ENCODE measurements at places on chromosomes 12 and 14. TPM values are rescaled to one million over a fixed set of nuclear protein-coding genes. Genes with fewer than 3 reads are reported as not detected.

The LGR5 gene
- not detected for total RNA-seq

The DENND5B gene
- 0.19 TPM for total RNA-seq

The KLHL33 gene
- not detected for total RNA-seq

The ZNF385A gene
- total RNA-seq = 1.2 TPM

The NTF3 gene
- total RNA-seq = not detected

The POTEM gene
- total RNA-seq = not detected

The PTPN11 gene
- 173 TPM for total RNA-seq

The FKBP4 gene
- total RNA-seq = 300 TPM

The AQP6 gene
- not detected for total RNA-seq

The BCL2L2 gene
- 5.6 TPM for total RNA-seq

The FERMT2 gene
- total RNA-seq = 1.6 TPM

The KERA gene
- total RNA-seq = not detected

The OAS2 gene
- total RNA-seq = 111 TPM

The PIP4P1 gene
- total RNA-seq = 30.7 TPM

The EML5 gene
- total RNA-seq = 0.66 TPM

The CPNE6 gene
- total RNA-seq = not detected

The ZNF410 gene
- total RNA-seq = 70.2 TPM

The TMEM30B gene
- 0.47 TPM for total RNA-seq

Data from activated CD4-positive, alpha-beta T cell treated with anti-CD3 and anti-CD28 coated beads, Interleukin-2, amount 10 ng/mL, durations not matched to agents 24 days and 14 days (primary cell).